ENCODE measurements at places on chromosomes 6 and 20. TPM values are rescaled to one million over a fixed set of nuclear protein-coding genes. Genes with fewer than 3 reads are reported as not detected.
A peak's percentile ranks its signal among the peaks of the same experiment; 100 is the strongest.

Gene CHMP4B
- total RNA-seq: 122 TPM

Gene ENPP3
- not detected for total RNA-seq

Gene PI16
- 0.15 TPM for total RNA-seq

Gene SYCP2L
- 2.6 TPM for total RNA-seq

Gene MLN
- not detected for total RNA-seq

- no peak for DNase-seq
These were observed 11.3 kb downstream of the ARHGAP40 start for GRCh38 chr20:38612751-38613515.

DNA sequence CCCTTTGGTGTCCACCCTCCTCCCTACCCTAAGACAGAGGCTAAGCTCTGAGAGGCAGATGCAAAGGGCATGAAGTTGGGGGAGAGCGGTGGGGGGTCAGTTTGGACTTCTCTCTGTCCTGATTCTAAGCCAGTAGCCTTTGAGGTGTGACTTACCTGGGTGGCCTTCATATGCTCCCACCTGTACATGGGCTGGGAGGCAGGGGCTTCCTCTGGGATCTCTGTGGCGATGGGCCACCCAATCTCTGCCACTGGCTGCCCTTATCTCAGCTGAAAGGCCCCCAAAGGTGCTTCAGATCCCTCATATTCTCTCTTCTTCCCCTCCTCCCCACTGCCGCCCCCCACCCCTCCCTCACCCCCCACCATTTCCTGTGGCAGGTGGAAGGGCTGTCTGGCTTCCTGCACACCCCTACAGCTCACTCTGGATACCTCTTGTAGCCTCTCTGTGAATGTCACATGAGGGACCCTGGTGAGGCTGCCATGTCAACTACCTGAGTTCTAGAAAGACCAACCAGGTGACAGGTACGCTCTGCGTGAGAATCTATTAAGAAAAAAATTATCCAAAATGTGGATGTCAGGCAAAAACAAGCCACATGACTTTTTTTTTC, 34.0 kb downstream of the PNLDC1 start:
- no peak for DNase-seq

- no peak for DNase-seq
These were observed 177.4 kb upstream of the SGK1 start for GRCh38 chr6:134495203-134495889.

- no peak for DNase-seq
These were observed at the start of gene RIPOR3 for GRCh38 chr20:50690650-50691572. RIPOR3 (minus strand) TSS chr20:50691542; CDS start chr20:50691128, 414 bp downstream.

DNA sequence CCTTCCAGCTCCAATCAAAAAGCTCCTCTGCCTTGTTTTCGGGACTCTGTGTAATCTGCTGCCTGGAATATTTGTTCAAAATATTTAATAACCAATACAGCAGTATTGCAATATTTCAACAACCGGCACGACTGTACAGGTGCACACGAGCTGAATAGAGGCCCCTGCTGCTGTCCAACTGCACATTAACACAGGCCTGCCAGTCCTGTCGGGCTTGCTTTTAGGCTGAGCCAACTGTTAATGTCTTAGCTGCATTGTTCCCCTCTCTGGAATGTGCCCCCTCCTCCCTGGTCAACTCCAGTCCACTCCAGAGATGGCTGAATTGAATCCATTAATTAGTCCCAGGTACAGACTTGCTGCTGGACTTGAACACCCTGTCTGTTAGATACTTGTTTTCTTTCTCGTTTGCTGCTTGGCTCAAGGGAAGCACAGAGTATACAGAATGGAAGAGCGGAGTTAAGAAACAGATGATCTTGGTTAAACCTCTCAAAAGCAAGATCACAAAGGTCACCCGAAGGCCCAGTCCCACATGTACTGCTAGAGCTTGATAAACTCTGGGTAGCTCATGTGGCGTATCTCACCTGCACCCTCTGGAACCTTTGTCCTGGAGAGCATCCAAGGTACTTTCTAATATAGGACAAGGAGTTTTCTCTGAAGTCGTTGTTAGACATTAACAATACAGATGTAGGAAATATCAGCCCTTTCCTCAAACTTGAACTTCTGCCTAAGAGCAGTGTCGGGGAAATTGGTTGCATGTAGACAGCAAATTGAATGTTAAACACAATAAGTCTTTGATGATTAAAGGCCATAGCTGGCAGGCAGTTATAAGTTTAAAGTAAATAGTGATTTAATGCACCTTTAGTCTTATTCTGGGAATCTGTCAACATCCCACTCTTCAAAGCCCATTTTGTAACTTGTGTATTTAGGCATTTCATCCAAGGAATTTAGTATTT, 31.9 kb downstream of the SHLD1 start:
- no peak for DNase-seq

DNA sequence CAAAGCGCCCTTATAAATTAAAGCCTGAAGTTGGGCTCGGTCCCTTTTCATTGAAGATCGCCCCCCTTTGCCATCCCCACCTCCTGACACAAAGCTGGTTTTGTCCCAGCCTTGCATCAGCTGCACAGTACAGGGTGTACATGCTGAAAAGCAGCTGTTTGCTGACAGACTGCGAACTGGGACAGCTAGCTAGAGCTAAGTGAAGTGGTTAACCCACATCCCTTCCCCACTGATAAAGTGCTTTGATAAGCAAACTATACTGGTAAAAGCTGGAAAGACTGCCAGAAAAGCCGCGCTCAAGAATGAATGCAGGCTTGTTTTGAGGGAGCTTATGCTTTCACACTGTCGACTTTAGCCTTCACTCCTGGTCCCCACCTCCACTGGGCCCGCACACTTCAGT, 207.3 kb downstream of the GMDS start:
- DNase-seq: no peak

GRCh38 chr20:20286061-20286460, 81.8 kb upstream of the INSM1 start:
- no peak for DNase-seq

DNA sequence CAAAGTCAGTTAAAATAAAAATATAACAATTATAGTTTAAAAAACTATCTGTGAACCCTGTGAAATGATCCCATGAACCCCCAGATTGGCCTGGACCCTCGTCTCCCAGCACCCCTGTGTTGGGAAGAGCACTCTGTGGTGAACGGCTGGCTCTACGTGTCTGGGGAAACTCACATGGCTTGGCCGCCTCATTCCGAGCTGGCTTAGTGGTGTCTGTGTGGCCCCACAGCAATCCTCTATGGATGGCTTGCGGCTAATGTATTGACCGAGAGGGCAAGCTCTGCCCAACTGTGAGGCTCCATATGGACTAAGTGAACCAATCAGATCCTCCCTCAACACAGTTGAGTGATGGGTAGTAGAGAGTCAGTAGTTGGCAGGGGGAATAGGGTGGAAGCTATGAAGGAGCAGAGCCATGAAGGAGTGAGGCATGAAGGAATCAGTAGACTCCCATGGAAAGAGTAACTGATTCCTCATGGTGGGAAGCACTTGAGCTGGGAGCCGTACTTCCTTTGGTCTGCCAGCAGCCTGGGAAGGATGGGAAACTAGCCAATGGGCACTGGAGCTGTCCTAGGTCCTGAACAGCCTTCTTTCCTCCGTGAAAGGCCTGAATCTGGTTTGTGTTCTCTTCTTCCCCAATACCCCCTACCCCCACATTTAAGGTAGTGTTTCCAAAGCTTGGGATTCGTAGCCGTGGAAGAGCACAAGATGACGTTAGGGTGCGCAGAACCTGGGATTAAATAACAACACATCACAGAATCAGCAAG, 21.6 kb upstream of the ZNF831 start:
- DNase-seq: no peak

DNA sequence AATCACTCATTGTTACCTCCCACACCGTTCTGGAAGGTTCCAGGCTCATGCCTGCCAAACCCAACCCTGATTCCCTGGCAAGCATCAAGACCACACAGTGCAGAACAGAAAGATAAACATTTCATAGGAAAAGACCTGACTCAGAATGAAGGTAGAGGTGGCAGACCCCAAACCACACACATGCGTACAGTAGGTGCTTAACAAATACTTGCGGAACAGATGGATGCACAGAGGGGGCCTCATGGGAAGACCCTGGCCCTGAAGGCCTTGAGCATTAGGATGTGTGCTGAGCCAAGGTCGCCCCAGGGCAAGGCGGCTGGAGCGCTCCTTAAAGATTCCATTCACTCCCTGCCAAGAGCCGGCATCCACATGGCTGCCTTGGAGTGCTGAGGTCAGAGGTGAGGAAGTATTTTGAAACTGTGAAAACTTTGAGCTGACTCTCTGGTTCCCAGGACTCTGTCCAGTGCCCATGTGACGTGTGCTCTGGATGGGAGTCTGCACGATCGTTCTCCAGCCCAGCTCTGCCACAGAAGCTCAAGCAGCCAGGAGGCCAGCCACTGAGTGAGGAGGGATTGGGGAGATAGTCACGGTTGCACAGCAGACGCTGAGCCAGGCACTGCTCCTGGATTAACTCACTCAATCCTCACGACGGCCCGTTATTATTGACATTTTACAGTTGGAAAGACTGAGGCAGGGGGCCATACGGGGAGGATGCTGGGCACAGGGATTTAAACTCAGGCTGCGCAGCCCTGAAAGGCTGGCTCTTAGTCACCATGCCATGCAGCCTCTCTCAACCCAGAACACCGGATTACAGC, 65.5 kb upstream of the AFDN start:
- DNase-seq: no peak

GRCh38 chr20:62047666-62048345, 17.9 kb downstream of the TAF4 start:
- DNase-seq: peak; percentile 56
